ENCODE measurements at places on chromosomes 11 and 22. TPM values are rescaled to one million over a fixed set of nuclear protein-coding genes. Genes with fewer than 3 reads are reported as not detected.

The MRGPRX3 gene
- polyA plus RNA-seq: not detected

The LGALS12 gene
- polyA plus RNA-seq: not detected

The KCNK7 gene
- polyA plus RNA-seq: not detected

DNA sequence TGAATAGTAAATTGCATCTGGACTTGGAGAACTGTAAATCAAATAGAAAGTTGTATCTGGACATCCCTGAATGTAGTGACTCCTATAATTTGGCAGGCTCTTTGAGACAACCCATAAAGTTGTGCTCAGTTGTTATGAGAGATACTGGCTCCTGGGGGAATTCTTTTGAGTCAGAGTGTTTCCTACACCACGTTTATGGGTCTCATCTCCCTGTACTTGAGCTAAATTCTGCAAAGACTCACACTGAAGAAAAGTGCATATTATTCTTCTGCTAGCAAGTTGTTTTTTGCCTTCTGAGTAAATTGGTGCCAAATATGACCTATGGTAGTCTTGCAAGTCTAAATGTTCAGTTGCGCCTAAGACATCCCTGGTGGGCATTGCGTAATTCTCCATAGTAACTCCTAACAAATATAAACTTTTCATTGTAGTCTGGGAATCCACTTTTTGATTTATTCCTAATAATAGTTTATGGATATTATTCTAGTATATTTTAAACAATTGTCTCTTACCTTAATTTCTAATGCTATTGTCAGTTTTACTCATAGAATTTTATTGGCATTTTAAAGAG, 5.0 kb downstream of the ZNF215 start:
- DNase-seq: peak; percentile 31

The RBMXL2 gene
- not detected for polyA plus RNA-seq

The UPK3A gene
- polyA plus RNA-seq: not detected

- DNase-seq: no peak
Measured at GRCh38 chr11:19306179-19306944, 65.6 kb upstream of the E2F8 start.

DNA sequence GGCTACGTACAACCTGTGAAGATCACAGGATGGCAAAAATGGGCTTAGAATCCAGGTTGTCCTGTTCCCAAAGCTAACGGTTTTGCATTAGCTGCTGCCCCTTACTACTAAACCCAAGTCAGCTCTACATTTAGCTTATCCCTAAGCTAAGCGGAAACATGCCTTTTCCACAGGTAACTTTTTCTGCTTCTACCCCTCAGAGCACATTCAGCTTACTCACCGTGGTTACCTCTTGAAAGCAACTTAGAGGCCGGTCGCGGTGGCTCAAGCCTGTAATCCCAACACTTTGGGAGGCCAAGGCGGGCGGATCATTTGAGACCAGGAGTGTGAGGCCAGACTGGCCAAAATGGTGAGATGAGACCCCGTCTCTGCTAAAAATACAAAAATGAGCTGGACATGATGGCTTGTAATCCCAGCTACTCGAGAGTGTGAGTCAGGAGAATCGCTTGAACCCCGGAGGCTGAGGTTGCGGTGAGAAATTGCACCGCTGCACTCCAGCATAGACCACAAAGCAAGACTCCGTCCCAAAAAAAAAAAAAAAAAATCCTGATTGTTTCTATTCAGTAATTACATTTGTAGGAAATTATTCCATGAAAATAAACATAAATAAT, 790 bp upstream of the TMEM41B start:
- no peak for DNase-seq

DNA sequence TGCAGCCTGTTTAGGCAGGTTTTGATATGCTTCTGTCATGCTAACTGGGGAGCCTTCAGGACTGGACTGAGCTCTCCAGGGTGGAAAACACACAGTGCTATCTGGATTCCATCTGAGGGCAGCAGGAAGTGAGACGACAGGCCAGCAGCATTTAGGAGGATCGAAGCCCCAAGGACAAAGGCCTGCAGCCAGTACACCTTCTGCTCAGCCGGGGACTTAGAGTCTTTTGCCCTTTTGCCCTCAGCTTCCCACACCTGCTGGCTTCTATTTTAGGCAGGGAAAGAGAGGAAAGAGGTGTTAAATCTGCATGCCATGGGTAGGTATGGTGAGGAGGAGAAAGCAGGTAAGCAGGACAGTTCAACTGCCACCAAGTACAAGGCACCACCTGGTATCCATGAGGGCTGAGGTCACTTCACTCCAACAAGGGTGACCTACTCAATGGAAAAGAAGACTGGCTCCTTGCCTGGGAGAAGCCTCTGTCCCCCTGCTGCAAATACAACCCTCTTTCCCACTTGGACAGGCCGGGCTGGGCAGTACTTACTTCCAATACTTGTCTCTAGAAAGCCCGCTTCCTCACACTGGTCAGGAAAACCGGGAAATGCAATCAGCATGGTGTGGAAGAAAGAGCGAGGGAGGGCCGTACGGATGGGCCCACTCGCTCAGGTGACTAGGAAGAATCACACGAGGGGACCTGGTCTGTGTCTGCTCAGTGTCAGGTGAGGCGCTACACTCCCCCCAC, 12.3 kb downstream of the LARGE2 start:
- DNase-seq: no peak

- no peak for DNase-seq
Measured at GRCh38 chr11:35735903-35736302, 73.3 kb downstream of the TRIM44 start.

GRCh38 chr11:60872961-60873524, 5.7 kb downstream of the ZP1 start:
- peak; percentile 91 for DNase-seq

- no peak for DNase-seq
Measured at GRCh38 chr11:7656704-7657103, 16.6 kb downstream of the CYB5R2 start.

The PCF11 gene
- 7.4 TPM for polyA plus RNA-seq

GRCh38 chr22:44026066-44026629, 2.0 kb downstream of the PARVB start:
- peak; percentile 79 for DNase-seq

The TNNI2 gene
- not detected for polyA plus RNA-seq

The MFNG gene
- polyA plus RNA-seq: not detected

DNA sequence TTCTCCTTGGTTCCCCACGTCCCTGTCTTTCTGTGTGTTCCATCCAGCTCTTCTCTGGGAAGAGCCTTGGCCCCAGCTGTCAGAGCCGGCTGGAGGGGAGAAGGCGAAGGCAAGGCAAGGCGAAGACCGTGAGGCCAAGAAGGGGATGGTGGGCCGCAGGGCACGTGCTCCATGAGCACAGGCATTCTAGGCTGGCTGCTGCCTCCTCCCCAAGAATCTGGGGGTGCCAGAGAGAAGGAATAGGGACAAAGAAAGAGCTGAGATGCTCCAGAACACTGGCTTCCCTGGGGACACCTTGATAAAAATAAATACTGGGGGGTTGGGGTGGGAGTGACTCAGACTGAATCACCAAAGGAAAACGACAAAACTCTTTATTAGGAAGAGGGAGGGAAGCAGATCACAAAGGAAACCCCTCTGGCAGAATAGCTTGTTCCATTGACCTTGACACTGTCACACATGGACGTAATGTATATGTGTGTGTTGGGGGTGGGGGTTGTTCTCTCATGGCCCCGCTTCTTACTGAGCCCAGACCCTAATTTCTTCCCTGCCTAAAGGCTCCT, 52.5 kb downstream of the NECTIN1 start:
- peak; percentile 66 for DNase-seq

GRCh38 chr11:70680781-70681281, 282.5 kb downstream of the CTTN start:
- no peak for DNase-seq

- DNase-seq: peak; percentile 61
Measured at GRCh38 chr22:46303347-46303965, 6.8 kb downstream of the GTSE1 start.

GRCh38 chr11:102064316-102064715, 17.1 kb downstream of the CFAP300 start:
- no peak for DNase-seq

DNA sequence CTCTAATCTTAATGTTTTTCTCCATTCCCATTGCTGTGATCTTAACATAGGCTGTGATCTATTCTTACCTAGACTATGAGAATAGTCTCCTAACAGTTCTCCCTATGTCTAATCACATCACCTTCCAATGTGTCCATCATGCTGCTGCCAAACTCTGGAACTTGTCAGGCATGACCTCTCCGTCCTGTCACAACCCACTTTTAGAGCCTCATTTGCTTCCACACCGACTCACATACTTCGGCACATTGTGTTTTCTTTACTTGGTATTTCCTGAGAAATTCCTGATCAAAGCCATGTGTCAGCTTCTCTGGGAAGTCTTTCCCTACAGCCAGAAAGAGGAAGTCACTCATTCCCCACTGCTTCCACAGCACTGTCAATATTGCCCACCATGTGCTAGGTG, 40.5 kb upstream of the BIRC3 start:
- DNase-seq: peak; percentile 31

DNA sequence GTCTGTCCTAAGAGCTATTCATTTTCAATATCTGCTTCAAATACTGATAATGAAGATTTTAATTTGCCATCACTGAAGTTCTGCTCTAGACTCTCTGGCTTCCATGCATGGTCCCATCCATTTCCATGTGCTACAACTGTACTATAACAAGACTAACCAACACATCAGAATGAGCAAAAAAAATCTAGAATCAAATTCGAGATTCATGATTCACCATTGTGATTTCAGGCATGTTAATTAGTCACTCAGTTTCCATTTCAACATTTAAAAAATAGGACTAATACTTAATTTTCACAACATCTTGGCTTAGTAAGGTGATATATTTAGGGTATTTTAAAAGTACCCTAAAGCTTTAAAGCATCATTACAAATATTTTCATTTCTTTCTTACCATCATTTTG, 22.8 kb downstream of the PICALM start:
- DNase-seq: peak; percentile 68

Measured in GM23248 (cell line).